Subcutaneous adipose tissue (tissue), 4 donors: ENCODE measurements at places on chromosomes 7 and 10. TPM values are rescaled to one million over a fixed set of nuclear protein-coding genes. Genes with fewer than 3 reads are reported as not detected.

Gene LRRC18
- not detected for total RNA-seq

Gene ZNF438
- 34.8 TPM for total RNA-seq

Gene ZMYND11
- total RNA-seq = 72.9 TPM

Gene LIPJ
- 0.17 TPM for total RNA-seq

Gene MRLN
- not detected for total RNA-seq

Gene TAS2R5
- 2.0 TPM for total RNA-seq

Gene TEX36
- not detected for total RNA-seq

Gene CUX1
- total RNA-seq = 44.8 TPM

Gene C7orf57
- not detected for total RNA-seq
